Left renal pelvis (tissue), 4 donors: ENCODE measurements at places on chromosomes 1 and 21. TPM values are rescaled to one million over a fixed set of nuclear protein-coding genes. Genes with fewer than 3 reads are reported as not detected.

Gene TCEA3
- 48.9 TPM for polyA plus RNA-seq

Gene OR6K3
- polyA plus RNA-seq, result 0.13 TPM

Gene GNAT2
- polyA plus RNA-seq, result not detected

Gene SLC2A5
- polyA plus RNA-seq, result 1.3 TPM

Gene ZNF648
- 0.32 TPM for polyA plus RNA-seq

Gene OR6N1
- not detected for polyA plus RNA-seq

Gene KCNJ15
- 192 TPM for polyA plus RNA-seq

Gene C1orf87
- polyA plus RNA-seq, result 0.11 TPM

Gene DFFB
- 5.2 TPM for polyA plus RNA-seq

Gene C1QC
- polyA plus RNA-seq, result 14.8 TPM

Gene AIM2
- 0.30 TPM for polyA plus RNA-seq

Gene CD53
- 5.5 TPM for polyA plus RNA-seq

Gene AZIN2
- 8.4 TPM for polyA plus RNA-seq

Gene HRNR
- 0.20 TPM for polyA plus RNA-seq

Gene EFNA3
- 5.7 TPM for polyA plus RNA-seq

Gene LY9
- polyA plus RNA-seq, result 0.17 TPM

Gene LDLRAD1
- polyA plus RNA-seq, result not detected

Gene F13B
- not detected for polyA plus RNA-seq

Gene VAV3
- polyA plus RNA-seq, result 112 TPM
